ENCODE measurements at places on chromosomes 7 and 10.

DNA sequence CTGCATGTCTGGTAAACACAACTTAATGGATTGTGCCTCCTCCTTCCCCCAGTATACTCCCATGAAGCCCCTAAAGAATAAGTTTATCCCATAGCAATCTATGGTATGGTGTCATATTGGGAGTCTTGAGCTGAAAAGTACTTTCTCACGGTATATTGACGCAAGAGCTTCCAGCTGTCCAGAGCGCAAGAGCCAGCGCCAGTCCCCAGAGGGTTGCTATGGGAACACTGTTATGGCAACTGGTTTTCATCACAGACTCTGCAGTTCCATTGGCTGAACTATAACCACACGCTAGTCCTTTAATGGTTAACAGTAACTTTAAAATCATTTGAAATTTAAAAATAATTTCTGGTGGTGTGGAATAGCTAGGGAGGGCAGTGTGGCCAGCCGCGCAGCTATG, 46.9 kb downstream of the PRPF18 start:
- peak; percentile 62 for DNase-seq

GRCh38 chr7:106779877-106780276, 85.2 kb upstream of the PIK3CG start:
- DNase-seq = no peak

DNA sequence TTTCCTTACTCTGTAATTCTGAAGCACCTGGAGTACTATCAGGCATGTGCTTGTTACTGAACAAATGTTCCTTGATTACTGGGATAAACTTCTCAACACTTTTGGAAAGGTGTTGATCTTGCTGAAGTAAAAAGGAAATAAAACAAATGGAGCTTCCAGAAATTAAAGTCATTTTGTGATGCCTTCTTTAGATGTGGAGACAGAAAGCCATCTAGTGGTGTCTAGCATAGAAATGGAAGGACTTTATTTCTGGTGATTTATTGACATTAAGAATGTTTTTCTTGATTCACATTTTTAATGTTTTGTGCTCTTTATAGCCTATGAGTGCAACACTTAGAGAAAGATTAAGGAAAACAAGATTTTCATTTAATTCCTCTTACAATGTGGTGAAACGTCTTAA, 1.4 kb downstream of the SFR1 start:
- DNase-seq = no peak

GRCh38 chr7:140322759-140323158, 75.6 kb downstream of the SLC37A3 start:
- DNase-seq = no peak

DNA sequence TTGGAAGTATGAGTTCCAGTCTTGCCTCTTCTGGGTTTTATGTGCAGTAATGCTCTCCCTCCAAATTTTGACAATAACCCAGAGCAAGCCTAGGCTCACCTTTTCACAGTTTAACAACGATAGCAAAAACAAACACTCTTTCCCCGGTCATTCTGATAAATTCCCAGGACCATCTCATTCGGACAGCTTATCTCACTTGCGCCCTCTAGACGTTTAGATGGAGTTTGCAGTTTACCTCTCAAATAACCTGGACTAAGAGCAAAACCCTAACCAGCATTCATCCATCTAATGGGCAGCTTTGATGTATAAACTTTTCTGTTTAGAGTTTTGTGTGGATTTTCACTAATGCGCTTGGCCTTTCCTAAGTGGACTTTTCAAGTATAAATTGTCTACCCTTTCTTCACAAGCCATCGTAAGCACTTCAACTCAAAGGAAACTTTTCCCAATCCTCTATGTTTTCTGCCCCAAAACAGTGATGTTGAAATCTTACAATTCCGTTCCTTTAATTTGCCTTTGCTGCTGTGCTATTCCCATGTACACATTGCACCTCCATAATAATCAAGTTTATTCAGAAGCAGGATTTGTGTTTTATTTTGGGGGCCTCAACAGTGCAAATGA, 114.9 kb downstream of the HDAC9 start:
- DNase-seq = peak; percentile 41

DNA sequence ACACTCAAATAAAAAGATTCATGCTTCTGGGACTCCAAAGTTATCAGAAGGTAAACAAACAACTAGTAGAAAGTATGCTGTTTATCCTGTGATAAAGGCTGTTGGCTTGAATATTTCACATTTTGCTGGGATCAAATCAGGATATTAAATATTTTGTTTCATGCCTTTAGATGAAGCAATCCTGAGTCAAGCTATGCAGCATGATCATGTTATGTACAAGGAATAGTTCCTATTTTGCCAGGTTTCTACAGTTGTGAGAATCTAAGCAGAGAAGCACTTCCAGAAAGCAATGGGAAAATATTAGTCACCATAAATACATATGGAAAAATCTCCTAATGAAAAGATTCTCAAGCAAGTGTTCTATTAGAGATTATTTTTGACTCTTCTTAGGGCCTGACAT, 262.8 kb upstream of the PCDH15 start:
- no peak for DNase-seq

DNA sequence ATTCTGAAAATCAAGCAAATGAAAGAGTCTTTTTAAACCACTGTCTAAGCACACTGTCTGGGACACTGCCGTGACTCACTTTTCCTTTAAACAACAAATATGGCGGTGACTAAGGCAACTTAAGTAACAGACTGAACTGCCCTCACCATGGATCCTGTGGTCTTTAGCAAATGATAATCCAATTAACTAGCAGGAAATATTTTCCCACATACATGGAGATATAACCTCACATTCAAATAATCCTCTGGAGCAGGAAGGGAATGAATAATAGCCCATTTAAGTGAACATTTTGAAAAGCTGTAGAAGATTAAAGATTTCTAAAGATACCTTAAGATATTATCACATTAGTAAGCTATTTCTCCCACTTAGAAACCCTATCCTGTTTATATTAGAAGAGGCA, 40.3 kb upstream of the LRRC17 start:
- DNase-seq = no peak
